ENCODE measurements at places on chromosomes 1 and 21.

GRCh38 chr1:116471241-116471640, 98.2 kb downstream of the ATP1A1 start:
- no peak for DNase-seq

- no peak for DNase-seq
Observed at GRCh38 chr1:152107031-152107983, 7.9 kb downstream of the TCHH start.

DNA sequence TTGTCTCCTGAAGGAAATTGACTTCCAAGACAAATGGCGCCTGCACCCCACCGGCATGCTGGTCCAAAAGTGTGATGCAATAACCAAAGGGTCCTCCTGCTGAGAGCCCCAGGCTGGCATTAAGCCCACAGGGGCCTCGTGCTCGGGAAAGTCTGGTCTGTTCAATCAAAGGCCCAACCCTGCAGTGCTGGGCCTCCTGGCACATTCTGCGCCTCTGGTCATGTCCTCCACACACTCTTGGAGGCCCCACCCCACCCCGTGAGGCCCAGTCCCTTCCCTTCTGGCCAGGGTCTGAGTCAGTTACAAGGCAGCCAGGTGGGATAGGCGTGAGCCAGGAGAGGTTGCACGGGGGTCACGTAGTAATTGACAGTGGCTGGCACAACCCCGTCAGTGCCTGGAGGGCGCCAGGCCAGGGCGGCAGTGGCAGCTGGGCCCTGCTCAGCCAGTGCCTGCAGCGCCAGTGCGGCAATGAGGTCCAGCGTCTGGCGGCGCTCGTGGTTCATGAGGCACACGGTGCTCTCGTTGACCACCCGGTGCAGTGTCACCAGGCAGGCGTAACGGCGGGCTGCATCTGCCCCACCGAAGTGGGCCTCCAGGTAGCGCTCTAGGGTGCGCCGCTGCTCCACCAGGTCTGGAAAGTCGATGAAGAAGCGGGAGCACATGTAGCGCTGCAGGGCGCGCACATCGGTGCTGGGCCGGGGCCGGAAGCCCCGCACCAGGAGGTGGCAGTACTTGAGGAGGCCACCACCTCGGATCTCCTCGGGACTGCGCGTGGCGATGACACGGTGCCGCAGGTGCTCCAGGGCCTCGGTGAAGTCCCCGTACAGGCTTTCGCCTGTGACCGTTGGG, 6.8 kb downstream of the TENT5B start:
- peak; percentile 37 for DNase-seq

GRCh38 chr1:101122452-101123166, 97.0 kb upstream of the DPH5 start:
- DNase-seq = no peak

- no peak for DNase-seq
Observed at GRCh38 chr1:19262047-19262446, 10.4 kb downstream of the MRTO4 start.

DNA sequence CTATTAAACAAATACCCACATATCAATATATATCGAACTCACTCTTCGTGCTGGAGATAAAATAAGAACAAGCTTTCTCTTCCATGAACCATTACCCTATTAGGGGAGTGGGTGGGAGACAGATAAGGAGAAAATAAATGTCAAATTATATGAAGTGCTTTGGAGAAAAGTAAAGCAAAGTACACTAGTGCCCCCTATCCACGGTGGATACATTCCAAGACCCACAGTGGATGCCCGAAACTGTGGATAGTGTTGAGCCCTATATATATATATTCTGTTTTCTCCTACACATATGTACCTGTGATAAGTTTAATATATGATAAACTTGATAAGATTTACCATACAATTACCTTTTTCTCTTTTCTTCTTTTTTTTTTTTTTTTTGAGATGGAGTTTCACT, 54.6 kb downstream of the FH start:
- no peak for DNase-seq

GRCh38 chr1:207454046-207454964, at the start of gene CR2:
CR2 (plus strand) TSS chr1:207454328; CDS start chr1:207454419, 91 bp downstream.
- peak; percentile 30 for DNase-seq

DNA sequence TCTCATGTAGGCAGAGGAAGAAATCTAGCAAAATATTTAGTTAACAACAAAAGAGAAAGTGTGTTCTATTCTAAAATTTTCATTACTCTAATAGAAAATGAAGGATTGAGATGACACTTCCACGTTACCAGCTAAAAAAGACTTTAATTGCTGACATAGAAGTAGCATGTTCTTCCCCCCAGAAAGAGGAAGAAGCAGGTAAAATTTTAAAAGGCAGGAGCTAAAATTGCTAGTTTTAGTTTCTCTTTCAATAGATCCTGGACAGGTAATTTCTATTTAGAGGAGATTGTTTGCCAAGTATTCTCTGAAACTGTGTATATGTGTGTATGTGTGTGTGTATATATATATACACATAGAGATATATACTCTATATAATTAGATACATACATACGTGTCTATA, 248.1 kb upstream of the FMN2 start:
- no peak for DNase-seq

GRCh38 chr1:84433258-84434080, 35.2 kb downstream of the DNASE2B start:
- peak; percentile 87 for DNase-seq

- DNase-seq = peak; percentile 36
Observed at GRCh38 chr1:156813750-156814570, 2.7 kb downstream of the SH2D2A start.

- no peak for DNase-seq
Observed at GRCh38 chr1:10561955-10562354, 87.2 kb downstream of the PEX14 start.

GRCh38 chr1:29395736-29396437, 159.6 kb downstream of the PTPRU start:
- no peak for DNase-seq

GRCh38 chr1:105556266-105556665, 1500.2 kb upstream of the PRMT6 start:
- DNase-seq = no peak

GRCh38 chr1:57254022-57254421, 169.8 kb downstream of the DAB1 start:
- DNase-seq = no peak

- no peak for DNase-seq
Observed at GRCh38 chr1:180251526-180252305, 21.7 kb downstream of the LHX4 start.

- no peak for DNase-seq
Observed at GRCh38 chr1:183570451-183570850, 19.8 kb downstream of the NCF2 start.

GRCh38 chr1:6373961-6374720, 19.4 kb downstream of the ACOT7 start:
- DNase-seq = no peak

GRCh38 chr1:199422206-199422605, 605.3 kb upstream of the NR5A2 start:
- peak; percentile 56 for DNase-seq

DNA sequence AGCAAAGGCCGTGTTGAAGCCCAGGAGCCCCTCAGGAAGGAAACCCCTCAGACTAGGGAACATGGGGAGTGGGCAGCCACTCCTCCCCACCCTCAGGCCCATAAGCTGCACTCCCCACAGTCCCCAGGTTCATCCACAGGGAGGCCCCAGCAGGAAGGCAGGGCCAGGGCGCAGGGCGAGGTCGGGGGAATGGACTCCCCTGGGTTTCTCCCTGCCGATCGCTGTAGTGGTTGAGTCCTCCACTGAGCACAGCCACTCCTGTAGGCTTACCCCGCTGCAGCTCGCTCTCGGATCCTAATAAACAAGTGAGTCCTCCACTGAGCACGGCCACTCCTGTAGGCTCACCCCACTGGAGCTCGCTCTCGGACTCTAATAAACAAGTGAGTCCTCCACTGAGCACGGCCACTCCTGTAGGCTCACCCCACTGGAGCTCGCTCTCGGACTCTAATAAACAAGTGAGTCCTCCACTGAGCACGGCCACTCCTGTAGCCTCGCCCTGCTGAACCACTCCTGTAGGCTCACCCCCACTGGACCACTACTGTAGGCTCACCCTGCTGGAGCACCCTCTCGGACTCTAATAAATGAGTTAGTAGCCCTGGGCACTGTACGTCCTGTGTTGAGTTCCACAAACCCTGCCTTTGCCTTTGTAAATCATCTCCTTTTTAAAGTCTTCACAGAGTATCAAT, 16.2 kb upstream of the COL18A1 start:
- DNase-seq = no peak

DNA sequence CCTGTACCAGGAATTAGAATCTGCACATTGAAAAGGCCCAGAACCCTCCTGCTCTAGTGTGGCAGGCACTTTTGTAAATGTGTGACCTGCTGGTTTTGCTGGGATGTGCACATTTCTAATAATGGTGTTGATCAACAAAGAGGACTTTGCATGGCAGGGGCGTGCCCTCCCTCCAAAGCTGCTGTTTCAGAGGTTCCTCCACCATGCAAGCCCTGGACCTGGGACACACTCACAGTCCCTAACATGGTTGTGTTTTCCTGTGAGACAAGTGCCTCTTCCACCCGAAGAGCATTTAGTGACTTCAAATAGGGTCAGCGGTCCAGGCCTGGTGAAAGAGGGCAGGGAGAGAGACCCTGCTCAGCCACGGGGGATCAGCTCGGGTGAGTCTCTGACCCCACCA, 28.1 kb downstream of the TENT5C start:
- no peak for DNase-seq

DNA sequence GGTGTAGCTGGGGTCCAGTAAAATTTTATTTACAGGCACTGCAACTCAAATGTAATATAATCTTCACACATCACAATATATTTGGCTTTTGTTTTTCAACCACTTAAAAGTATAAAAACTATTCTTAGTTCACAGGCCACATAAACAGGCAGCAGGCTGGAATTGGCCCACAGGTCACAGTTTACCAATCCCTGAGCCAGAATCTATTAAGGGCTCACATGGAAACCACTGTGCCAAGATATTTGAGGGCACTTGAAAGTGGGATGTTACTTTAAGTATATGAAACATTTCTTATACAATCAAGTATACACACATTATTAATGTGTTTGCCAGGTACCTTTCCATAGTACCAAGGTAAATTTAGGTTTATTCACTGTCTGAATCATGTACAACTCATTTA, 71.9 kb upstream of the PRDX6 start:
- DNase-seq = no peak

- no peak for DNase-seq
Observed at GRCh38 chr1:116722016-116722838, 32.0 kb upstream of the CD2 start.

- no peak for DNase-seq
Observed at GRCh38 chr1:47866601-47867437, 130.4 kb downstream of the TRABD2B start.

DNA sequence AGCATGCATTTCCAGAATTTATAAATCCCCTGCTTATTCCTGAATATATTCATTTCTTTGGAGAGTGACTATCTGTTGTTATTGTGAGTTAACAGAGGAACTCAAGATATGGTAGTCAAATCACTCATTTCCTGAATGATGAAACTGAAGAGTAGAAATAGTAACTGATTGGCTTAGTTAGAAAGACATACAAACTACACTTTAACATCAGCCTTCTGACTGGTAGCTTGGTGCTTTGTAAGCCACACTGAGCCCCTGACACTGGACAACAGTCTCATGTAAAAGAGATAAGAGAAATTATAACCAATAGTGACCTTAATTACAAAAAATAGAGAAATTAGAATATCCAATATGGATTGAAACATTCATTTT, 4.8 kb downstream of the GBP7 start:
- no peak for DNase-seq

Measured in foreskin fibroblast (primary cell).